ENCODE measurements at places on chromosomes 11 and 22. TPM values are rescaled to one million over a fixed set of nuclear protein-coding genes. Genes with fewer than 3 reads are reported as not detected.

DNA sequence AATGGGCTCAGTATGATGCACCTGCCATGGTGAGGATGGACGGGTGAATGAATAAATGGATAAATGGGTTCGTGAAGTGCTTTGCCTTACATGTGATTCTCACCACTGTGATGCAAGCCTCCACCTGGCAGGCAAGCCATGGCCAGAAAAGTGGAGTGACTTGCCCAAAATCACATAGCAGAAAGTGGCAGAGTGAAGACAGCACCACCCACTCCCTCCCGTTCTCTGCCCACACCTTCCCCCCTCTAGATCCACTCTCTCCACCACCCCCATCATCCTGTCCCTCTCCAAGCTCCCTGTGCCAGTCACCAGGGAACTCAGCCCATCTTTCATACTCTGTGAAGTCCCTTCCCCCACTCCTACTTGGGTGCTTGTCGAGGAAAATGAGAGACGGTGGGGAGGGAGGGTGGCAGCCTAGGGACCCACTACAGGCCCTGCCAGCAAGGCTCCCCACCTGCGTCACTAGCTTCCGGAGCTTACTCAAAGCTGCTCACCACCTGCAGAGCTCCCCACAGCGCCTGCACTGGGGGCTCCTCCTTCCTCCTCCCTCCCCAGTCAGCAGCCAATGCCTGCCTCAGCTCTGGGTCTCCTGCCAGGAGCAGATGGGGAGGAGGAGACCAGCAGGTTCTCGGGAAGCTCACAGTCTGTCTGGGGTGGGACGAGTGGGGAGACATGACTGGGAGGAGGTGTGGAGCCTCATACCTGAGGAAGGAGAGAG lies 82.3 kb downstream of the PDE2A start:
- peak; percentile 43 for DNase-seq

GRCh38 chr11:6321961-6322362 lies 1.7 kb upstream of the CAVIN3 start:
- no peak for DNase-seq

GRCh38 chr11:95157824-95158223 lies 68.2 kb downstream of the ENDOD1 start:
- peak; percentile 47 for DNase-seq

DNA sequence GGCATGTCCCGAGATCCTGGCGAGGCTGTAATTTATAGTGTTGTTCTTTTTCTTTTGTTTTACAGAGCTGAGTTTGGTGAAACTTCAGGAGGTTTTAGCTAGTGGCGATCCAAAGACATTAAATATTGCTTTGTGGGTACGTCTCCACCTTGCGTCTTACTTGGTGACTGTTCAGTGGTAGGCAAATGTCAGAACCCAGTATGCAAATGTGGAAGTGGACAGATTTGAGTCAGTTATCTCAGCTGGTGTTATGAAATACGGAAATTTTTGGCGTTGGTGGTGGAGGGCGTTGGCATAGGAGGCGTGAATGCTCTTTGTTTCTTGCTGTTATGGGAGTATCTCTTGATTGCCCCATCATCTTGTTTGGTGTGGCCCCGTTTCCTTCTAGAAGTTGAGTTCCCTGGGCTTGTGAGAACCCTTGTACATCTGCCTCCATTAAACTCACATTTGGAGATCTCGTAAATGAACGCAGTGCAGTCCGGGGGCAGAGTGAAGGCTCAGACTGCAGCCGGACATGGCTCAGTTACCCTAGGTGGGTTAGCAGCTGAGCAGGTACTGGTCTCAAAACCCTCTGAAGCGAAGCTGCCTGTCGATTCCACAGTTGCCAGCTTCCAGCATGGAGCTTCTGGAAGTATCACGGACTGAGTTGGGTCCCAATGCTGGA lies 39.9 kb downstream of the PTPRJ start:
- no peak for DNase-seq

GRCh38 chr22:37291559-37292298 lies 9.4 kb downstream of the CYTH4 start:
- no peak for DNase-seq

- no peak for DNase-seq
Observed at GRCh38 chr11:34727228-34727737, 106.4 kb downstream of the EHF start.

GRCh38 chr11:61911701-61912529 lies 5.5 kb downstream of the RAB3IL1 start:
- DNase-seq = no peak

OR2D2 gene
- total RNA-seq = not detected

DNA sequence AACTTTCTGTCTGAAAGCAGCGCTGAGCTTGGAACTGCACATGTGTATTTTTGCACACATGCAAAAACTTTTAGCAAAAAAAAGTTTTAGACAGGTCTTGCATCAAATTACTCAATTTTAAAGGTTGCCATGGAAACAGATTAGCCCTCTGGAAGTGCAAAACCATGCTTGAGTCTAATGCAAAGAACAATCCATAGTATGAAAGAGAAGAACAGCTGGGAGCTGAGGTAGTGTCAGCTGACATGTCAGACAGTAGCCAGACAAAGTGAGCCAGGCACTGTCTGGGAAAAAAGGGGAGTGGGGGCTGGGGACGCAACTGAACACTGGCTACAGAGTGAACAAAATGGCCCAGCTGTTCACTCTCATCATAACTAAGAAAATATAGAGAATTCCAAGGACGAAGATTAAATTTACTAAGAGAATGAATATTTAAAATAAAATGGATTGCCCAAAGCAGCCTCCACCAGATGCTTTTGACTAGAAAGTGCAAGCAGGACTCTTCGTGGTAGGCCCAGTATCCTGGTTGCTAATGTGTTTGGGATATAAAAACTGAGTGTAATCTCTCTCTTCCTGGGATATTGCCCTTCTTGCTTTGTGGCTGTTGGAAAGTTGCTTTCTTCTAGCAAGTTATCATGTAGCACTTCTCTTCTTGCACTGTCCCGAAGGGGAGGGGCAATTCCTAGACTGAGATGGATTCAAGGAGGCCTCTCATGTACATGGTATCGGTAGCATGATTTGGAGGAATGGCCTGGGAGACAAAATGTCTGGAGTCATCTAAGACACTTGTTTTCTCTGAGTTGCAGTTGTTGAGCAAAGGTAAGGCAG lies 434.1 kb upstream of the FAT3 start:
- DNase-seq = no peak

DNA sequence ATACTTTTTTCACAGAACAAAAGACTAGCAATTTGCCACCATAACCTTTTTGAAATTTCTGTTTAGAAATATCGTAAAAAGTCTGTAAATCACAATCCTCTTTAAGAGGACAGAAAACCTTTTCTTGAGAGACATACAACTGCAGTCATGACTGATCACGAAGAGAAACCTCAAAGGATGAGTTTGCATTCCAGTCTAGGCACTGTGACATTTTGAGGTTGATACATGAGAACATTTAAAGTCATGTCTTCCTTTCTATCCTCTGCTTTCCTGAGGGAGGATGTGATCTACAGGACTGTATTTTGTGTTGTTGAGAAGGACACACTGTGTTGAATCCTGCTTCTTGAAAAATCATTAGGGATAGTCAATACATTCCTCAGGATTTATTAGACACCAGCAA lies 476.7 kb upstream of the CCDC179 start:
- no peak for DNase-seq

SMPD1 gene
- total RNA-seq = 53.6 TPM

MS4A12 gene
- not detected for total RNA-seq

POU2AF3 gene
- not detected for total RNA-seq

DNA sequence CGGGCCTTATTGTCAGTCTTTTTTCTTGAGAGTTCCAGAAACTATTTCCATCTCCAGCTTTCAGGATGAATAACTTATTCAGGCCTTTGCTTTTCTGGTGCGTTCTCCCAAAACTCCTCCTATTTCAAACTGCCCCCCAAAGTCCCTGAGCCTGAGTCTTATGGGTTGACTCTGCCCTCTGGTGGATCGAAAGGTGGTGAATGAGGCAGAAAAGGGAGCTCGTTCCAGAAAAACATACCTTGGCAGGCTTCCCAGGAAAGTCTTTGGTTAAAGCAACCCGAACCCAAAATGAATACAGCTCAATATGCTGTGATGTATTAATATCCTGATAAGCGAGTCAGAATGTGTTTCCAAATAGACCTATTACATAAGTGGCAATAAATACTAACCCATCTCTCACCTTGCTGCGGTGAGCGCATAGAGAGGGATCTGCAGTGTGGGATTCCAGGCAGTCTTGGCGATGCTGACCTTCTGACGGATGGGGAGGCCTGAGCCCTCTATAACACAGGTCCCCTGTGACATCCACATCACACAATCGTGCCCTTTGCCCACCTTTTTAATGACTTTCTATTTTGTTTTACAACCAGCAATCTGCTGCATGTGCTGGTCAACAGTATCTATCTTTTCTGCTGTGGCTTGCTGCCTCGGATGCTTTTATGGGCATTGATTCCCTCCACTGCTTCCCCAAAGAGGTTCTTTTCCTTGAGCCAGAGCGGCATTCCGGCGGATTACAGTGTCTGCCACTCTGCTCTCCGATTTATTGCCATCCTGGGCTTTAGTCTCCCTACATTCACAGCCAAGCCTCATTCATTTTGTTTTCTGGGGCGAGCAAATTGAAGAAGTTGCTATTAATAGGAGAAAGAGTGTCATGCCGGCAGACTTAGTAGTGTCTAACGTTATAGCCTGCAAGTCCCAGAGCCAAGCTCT lies 756.8 kb downstream of the NTM start:
- no peak for DNase-seq

Measured in activated CD4-positive, alpha-beta T cell treated with anti-CD3 and anti-CD28 coated beads, Interleukin-2, amount 10 ng/mL, durations not matched to agents 7 days and 5 days (primary cell).